NCI-H1105 (cell line): ENCODE measurements at places on chromosomes 6 and 20.

GRCh38 chr6:79525272-79526100 is 11.7 kb downstream of the LCA5 start:
- no peak for DNase-seq

GRCh38 chr6:89406141-89406540 is 5.9 kb downstream of the RRAGD start:
- DNase-seq: no peak

DNA sequence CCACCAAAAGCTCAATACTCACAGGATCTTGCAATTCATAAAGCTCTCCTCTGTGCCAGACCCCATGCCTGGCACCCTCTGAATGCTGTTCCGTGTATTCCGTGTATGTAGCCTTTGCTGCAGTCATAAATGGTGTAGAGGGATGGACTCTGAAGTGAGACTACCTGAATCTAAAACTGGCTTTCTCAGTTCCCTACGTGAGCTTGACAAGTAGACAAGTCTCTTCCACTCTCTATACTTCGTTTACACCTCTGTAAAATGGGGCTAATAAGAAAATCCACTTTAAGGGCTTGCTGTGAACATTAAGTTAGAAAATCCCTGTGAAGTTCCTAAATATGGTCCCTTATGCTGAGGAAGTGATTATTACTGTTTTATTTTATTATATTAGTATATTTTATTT is 31.5 kb downstream of the PPP1R16B start:
- DNase-seq: no peak

- no peak for DNase-seq
Observed at GRCh38 chr6:28864326-28864923, 59.4 kb downstream of the TRIM27 start.

DNA sequence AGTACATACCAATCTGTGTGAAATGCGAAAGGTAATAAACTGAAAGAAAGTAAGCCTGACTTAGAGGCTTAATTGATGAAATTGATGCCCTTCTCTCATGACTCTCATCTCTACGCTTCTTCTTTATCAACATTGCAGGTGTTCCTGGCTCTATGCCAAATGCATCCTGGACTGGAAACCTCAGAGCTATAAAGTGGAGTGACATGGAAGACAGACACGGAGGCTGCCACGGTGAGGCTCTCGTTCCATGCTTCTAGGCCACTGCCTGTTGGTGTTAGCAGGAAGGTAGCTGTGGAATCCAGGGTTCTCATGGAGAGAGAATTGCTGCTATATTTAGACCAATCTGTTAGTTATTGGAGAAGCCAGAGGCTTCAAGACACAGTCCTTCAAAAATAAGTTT is 73.2 kb downstream of the C6orf52 start:
- DNase-seq: peak; percentile 28

DNA sequence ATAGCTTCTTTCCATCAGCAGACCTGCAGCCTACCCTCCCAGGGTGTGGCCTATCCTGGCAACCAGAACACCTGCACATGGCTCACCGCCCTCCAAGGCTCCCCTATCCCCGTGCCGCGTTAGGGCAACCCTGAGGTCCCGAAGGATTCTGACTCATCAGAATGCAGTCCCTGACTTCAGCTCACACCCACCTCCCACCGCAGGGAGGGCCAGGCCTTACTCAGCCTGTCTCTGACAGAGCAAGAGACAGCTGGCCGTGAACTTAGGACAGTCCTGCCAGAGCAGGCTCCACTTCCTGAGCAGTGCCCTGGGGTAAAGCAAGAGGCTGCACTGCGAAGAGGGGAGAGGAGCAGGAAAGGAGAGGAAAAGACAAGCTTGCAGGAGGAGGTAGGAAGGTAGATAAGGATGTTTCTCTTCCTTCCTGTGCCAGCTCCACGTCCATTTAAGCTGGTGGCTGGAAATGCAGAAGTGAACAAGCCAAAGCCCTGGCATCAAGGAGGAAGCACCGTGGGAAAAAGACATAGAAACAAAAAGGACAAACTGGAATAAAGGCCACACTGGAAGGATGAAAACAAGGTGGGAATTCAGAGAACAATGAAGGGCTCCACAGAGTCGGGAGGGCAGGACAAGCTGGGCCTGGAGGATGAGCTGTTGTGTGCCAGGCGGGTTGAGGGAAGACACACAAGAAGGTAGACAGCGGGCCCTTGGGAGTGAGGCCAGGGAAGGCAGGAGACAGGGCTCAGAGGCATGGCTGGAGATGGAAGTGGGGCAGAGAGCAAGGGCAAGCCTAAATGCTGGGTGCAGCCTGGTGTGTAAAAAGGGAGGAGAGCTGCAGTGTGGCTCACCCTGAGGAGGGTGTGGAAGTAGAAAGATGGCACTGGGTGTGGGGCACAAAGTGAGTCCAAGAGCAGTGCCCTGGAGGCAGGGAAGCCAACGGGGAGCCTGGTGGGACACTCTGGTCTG is 102.7 kb downstream of the SLC23A2 start:
- no peak for DNase-seq

- DNase-seq: no peak
Observed at GRCh38 chr20:33282991-33283555, at the start of gene BPIFB1. Gene BPIFB1, plus strand, starts transcription at chr20:33283214. Its CDS starts 2,860 bp downstream, at chr20:33286074.

DNA sequence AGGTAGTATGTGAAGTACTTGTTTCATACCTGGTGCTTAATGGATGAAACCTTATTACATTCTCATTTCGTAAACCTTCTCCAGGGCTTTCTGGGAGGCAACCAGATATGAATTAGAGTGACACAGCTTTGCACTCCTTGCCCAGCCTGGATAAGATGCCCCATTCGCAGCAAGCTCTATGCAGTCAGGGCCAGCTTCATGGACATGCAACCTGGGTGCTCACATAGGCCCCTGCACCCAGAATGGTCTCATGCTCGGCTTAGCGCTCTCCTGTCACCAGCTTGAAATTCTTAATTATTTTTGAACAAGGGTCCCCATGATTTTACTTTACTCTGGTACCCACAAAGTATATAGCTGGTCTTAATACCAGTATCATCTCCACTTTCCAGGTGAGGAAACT is 11.3 kb upstream of the PTGIS start:
- no peak for DNase-seq

- DNase-seq: no peak
Observed at GRCh38 chr20:36070451-36070850, 84.1 kb upstream of the EPB41L1 start.

- DNase-seq: no peak
Observed at GRCh38 chr6:54579011-54579410, 267.6 kb upstream of the FAM83B start.

DNA sequence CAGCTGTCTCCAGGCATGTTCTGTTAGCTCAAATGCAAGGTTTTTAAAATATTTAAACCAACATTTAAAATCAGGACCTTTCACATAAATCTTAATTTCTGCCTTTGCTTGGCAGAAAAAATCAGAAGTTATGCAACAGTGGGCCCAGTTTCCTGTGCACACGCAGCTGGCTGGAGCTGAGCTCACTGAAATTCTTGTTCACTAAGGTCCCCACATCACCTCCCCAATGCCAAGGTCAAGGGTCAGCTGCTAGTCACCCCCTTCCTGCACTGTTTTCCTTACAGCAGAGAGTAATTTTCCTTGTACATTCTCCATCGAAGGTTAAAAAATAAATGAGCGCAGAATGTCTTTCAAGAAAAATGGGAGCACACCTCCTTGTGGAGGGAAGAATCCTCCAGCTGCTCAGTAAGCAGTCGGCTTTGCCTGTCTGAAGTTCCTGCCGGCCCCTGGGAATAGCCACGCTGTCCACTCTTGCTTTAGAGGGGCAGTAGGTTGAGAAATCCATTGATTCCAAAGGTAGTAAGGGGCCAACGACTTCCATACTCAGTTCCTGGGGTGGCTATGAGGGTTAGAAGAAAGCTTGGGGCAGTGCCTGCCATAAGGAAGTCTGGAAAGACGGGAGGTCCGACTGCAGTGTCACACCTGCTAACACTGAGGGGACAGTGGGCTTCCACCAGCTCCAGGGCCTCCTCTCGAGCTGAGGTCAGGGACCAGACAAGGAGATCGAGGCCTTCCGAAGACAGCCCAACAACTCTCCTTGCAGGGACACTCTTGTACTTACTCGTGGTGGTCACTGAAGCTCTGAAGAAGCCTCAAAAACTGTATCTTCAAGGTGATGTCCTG is 56.8 kb downstream of the MYH7B start:
- no peak for DNase-seq

DNA sequence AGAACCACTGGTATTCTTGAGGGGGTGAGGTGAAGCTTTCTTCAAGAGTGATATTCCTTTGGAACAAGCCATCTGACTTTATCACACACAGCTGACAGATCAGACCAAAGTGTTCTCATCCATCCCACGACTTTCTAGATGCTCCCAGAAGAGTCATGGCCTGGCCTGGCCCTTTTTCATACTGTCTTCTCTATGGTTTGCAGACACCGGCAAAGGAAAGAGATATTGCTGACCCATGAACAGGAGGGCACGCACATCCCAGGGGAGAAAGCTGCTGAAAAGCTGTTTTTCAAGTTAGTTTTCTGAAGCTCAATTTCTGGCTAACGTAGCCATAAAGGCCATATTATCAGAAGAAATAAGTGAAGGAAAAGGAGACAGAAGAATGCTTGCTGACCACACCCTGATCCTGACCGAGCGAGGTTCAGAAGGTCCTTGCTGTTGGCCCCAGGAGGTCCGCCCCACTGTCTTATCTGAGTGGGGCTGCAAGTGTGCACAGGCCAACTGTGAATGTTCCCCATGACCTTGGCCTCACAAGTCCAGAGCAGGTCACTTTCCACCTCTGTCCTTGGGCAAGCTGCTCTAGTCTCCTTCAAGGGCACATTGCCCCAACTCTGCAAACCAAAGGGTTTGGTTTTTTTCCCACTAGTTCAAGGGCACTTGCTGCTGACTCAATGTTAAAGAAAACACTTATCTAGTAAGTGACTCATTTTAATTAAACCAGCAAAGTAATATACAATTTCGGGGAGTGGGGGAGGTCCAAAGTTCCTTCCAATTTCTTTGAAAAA is 2.0 kb downstream of the ACSS1 start:
- DNase-seq: no peak

GRCh38 chr20:25454153-25454900 is 46.9 kb downstream of the GINS1 start:
- no peak for DNase-seq

GRCh38 chr6:5084360-5084780 is 771 bp upstream of the PPP1R3G start:
- no peak for DNase-seq

DNA sequence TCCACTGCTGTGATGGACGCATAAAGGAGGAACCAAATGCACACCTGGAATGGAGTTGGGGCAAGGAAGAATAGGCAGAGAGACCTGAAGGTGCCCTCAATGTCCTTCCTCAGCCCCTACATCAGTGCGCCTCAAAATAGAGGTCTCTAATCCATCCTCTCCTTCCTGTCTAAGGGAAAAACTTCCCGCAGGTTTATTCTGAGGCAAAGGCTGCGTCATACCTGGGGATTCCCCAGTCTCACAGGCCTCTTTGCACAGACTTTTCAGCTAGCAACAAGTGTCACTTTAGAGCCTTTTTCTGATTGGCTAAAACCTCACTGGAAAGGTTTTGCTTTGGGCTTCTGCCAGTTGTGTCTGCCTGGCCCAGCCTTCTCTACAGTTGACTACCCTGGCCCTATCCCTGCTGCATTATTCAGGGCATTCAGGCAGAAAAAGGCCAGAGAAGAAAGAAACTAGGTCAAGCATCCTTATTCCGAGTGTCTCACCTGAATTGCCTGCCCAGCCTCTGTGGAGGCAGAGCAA is 1.8 kb upstream of the HLA-DQB1 start:
- no peak for DNase-seq

GRCh38 chr6:163428373-163428772 is 13.9 kb downstream of the QKI start:
- DNase-seq: no peak

DNA sequence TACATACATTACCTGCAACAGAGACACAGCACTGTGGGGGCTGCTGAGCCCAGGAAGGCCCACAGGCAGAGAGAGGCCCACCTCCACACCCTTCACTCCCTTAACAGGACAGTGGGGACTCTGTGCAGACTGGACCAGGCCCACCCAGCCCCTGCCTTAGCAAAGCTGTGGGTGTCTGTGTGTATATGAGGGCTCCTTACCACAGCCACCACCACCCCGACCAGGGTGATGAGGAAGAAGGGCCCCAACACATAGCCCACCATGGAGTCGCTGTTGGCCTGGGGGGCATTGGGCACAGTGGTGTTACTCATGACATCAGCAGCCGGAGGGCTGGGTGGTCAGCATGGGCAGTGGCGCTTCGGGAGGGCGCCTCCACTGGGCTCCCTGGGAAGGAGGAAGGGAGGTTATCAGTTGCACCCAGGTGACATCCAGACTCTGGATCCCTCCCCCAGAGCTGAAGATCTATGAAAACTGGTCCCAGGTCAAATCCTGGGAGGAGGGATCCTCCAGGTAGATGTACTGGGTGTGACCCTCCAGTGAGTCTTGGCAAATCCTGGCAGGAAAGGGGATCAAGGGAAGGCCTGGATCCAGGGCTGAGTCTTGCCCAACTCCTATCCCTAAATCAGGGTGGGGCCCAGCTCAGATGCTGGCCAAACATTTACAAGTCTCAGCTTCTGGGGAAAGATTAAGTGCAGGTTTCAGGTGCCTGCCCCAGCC is 1.2 kb downstream of the SMIM29 start:
- DNase-seq: no peak

DNA sequence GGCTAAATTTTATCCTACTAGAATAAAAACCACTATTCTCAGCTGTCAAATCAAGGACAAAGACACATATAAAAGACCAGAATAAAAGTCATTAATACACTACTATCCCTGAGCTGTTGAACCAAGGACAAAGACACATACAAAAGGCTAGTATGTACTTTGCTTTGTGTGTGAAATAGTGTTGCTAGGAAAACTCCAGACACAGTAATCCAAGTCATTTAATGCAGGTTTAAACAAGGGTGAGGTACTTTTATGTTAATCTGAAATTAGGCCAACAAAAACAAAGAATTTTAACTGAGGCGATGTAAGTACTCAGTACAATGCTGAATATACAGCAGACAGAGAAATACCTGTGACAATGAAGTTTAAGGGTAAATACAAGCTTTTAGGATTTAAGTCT is 18.9 kb downstream of the GCLC start:
- DNase-seq: no peak

- DNase-seq: no peak
Observed at GRCh38 chr20:24943731-24944130, 5.3 kb upstream of the CST7 start.

DNA sequence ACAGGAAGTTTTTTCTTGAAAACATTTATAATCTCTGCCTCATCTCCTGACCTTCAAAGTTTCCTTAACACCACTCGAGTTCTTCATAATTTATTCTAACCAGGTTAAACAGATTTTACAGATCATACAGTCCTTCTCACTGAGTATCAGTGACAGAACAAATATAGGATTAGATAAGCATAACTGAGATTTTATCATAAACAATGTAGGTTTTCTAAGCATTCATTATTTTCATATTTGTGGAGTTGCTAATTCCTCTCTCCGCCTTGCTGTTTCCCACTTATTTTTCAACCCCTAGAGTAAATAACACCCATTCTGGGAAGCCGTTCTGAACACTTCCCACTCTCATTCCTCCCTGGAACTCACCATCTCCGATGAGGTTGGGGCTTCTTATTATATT is 229.9 kb downstream of the HACE1 start:
- no peak for DNase-seq
